ENCODE measurements at places on chromosomes 13 and 19. TPM values are rescaled to one million over a fixed set of nuclear protein-coding genes. Genes with fewer than 3 reads are reported as not detected.

GRCh38 chr13:33487575-33488243 lies 202.2 kb upstream of the STARD13 start:
- peak; percentile 19 for DNase-seq
- H3K4me3 ChIP-seq: no peak overlapping the region
- peak overlapping the region; percentile 3 for H3K27ac ChIP-seq
- H3K4me1 ChIP-seq: peaks cover 10% of the 10 kb centered on the region
- no peaks in the 10 kb centered on the region for H3K27me3 ChIP-seq

DNA sequence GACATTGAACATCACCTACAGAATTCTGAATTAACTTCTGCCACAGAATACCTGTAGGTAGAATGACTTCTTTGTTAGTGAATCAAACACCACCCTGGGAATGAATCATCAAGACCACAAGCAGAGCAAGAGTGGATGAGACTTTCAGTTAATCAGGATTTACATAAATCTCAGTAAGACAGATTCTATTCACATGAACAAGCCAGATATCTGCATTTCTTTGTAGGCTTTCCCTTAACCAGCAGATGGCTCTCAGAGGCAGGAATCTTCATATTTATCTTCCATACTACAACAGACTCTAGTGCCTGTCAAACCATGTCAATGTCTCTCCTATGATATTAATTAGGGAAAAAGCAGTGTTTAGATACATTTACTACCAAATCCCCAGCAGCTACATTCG lies 412.1 kb downstream of the KLF12 start:
- H3K27me3 ChIP-seq: no peaks in the 10 kb centered on the region
- no peak overlapping the region for H3K27ac ChIP-seq
- H3K4me3 ChIP-seq: no peak overlapping the region

ENOX1 gene
- 1.5 TPM for total RNA-seq

GRCh38 chr19:35703343-35703742 lies 1.0 kb upstream of the ZBTB32 start:
- H3K4me1 ChIP-seq: peaks cover 5% of the 10 kb centered on the region
- H3K4me3 ChIP-seq: peak overlapping the region; percentile 79
- H3K27me3 ChIP-seq: no peaks in the 10 kb centered on the region

DNA sequence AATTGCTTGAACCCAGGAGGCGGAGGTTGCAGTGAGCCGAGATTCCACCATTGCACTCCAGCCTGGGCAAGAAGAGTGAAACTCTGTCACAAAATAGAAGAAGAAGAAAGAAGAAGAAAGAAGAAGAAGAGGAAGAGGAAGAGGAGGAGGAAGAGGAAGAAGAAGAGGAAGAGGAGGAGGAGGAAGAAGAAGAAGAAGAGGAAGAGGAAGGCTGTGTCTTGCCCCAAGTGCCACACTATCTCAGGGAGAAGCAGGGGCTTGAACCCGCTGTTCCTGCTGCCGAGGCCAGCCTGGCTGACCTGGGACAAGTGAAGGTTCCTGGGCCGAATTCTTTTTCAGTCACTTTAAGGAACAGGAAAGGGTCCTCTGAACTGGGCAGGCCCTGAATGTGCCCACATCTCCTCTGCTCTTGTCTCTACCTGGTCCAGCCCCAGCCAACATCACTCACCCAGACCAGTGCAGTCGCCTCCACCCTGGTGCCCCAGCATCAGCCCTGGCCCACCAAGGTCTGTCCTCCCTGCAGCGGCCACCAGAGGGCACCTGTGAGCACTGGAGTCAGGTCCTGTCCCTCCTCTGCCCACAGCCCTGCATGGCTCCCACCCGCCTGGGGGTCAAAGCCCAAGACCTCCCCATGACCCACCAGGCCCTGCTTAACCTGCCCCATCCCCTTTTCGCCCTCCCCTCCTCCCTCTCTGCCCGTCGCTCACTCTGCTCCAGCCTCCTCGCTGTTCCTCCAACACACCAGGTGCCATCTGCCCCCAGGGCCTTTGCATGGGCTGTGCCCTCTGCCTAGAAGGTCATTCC lies 20.0 kb downstream of the TICAM1 start:
- H3K27ac ChIP-seq: peak overlapping the region; percentile 100
- DNase-seq: peak; percentile 77
- H3K27me3 ChIP-seq: no peaks in the 10 kb centered on the region
- H3K36me3 ChIP-seq: peaks cover 12% of the 10 kb centered on the region
- H3K4me3 ChIP-seq: peak overlapping the region; percentile 57

- H3K27ac ChIP-seq: no peak overlapping the region
- peaks cover 24% of the 10 kb centered on the region for H3K4me1 ChIP-seq
- peak overlapping the region; percentile 73 for H3K4me3 ChIP-seq
- DNase-seq: peak; percentile 77
- no peaks in the 10 kb centered on the region for H3K27me3 ChIP-seq
- H3K36me3 ChIP-seq: peaks cover 51% of the 10 kb centered on the region
Measured at GRCh38 chr19:4369888-4370260, 26.5 kb downstream of the MPND start.

DHDH gene
- not detected for total RNA-seq

SYCN gene
- not detected for total RNA-seq

- no peak for DNase-seq
- H3K27me3 ChIP-seq: no peaks in the 10 kb centered on the region
- H3K27ac ChIP-seq: no peak overlapping the region
- no peak overlapping the region for H3K4me3 ChIP-seq
- H3K4me1 ChIP-seq: no peaks in the 10 kb centered on the region
Measured at GRCh38 chr13:112065521-112065866, 1.5 kb upstream of the SOX1 start.

ACER1 gene
- total RNA-seq: not detected

- H3K36me3 ChIP-seq: no peaks in the 10 kb centered on the region
- no peak overlapping the region for H3K27ac ChIP-seq
- H3K4me3 ChIP-seq: no peak overlapping the region
- no peaks in the 10 kb centered on the region for H3K4me1 ChIP-seq
- DNase-seq: no peak
Measured at GRCh38 chr13:28349907-28350654, 144.8 kb downstream of the FLT1 start.

DNA sequence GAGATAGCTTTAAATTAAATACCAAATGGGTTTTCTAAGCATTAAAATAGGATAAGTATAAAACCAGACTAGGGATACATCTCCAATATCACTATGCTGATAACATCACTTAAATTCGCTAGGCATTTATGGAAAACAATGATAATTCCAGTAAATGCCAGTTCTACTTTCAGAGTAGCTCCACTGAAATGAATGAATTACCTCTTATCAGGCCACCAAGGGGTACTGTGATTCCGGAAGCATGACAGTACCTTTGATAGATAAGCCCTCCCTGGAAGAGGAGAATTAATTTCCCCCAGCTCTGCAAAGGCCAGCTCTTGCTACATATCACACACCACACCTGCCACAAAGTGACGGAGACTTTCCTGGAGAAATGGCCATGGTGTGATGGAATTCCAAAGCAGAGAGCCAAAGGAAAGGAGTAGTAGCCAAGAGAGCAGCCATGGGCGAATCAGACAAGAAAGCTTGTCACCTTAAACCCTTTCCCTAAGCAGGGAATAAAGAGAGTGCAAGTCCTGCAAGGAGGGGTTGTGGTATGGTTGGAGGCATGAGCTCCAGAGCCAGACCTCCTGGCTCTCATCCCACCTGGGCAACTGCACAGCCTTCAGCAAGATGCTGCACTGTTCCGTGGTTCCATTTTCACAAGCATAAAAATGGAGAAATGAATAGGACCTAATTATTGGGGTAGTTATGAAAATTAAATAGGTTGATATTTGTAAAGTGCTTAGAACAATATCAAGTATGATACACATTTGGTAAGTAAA lies 423.1 kb downstream of the FGF14 start:
- H3K27ac ChIP-seq: no peak overlapping the region
- peaks cover 8% of the 10 kb centered on the region for H3K4me1 ChIP-seq
- H3K36me3 ChIP-seq: no peaks in the 10 kb centered on the region
- H3K27me3 ChIP-seq: no peaks in the 10 kb centered on the region

HS6ST3 gene
- 0.05 TPM for total RNA-seq

KLK8 gene
- not detected for total RNA-seq

DNA sequence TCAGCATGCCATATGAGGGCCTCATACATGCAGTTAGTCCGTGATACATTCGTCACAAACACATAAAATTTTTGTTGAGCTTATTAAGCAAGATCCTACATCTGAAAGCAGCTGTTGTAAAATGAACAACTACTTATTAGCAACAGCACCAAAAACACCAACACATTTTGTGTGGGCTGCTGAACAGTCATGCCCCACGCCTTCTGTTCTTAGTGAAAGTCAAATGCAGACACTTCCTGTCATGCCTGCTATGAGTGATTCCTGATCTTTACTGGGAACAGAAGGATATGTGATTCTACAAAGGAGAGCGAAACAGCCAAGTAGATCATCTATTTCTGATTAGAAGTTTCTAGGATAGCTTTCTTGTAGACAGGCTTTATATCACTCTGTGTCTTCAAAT lies 4.2 kb upstream of the B3GLCT start:
- H3K27me3 ChIP-seq: peaks cover 11% of the 10 kb centered on the region
- no peaks in the 10 kb centered on the region for H3K36me3 ChIP-seq
- no peak overlapping the region for H3K27ac ChIP-seq
- H3K4me3 ChIP-seq: no peak overlapping the region
- DNase-seq: no peak
- H3K4me1 ChIP-seq: no peaks in the 10 kb centered on the region

ZNF417 gene
- 11.4 TPM for total RNA-seq

DNA sequence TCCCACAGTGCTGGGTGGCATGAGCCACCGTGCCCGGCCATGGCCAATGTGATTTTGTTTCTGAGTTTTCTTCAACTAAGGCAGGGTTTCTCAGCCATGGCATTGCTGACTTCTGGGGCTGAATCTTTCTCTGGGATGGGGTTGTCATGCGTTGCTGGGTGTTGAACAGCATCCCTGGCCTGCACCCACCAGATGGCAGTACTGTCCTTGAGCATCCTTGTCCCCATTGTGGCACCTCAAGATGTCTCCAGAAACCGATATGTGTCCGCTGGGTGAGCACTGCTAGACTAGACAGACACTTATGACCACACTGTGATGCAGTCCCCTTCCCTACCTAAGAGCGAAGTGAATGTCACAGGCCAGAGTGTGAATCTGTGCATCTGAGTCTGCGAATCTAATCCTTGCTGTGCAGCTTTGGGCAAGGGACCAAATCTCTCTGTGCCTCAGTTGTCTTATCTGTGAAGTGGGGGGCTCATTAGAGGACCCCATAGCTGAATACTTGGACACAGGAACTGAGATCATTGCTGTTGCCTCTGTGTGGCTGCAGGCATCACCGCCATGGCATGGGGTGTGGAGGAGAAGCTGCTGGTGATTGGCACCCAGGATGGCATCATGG lies 50.3 kb upstream of the SIN3B start:
- no peak overlapping the region for H3K4me3 ChIP-seq
- no peaks in the 10 kb centered on the region for H3K36me3 ChIP-seq
- DNase-seq: peak; percentile 78
- H3K27me3 ChIP-seq: no peaks in the 10 kb centered on the region
- H3K27ac ChIP-seq: no peak overlapping the region
- H3K4me1 ChIP-seq: no peaks in the 10 kb centered on the region

DNA sequence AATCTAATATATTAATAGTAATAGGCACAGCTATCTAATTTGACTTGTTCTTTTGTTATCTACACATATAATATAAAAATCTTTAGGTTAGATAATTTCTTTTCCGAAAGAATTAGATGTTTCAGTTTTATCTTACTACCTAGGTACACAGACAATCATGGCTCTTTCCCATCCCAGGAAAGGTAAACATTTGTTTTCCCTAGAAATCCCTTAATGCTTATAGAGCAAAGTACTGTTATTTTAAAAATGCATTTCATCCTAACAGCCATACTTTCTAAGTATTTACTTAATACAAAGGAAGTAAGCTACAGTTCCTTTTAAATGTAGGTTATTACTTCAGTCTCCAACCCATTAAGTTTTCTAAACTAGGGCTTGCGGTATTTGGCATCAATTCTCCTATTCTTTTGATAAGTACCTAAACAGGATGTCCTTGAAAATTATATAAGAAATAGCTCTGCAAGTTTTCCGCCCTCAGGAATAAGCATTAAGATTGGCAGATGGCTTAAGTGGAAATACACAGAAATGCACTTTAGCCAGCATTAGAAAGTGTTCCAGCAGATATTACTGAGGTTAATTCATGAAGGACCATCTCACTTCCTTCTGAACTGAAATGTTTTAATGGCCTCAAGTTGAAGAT lies 616.2 kb upstream of the SPRY2 start:
- H3K4me3 ChIP-seq: no peak overlapping the region
- no peak for DNase-seq
- H3K27ac ChIP-seq: no peak overlapping the region
- H3K4me1 ChIP-seq: no peaks in the 10 kb centered on the region

- peak; percentile 8 for DNase-seq
- no peaks in the 10 kb centered on the region for H3K27me3 ChIP-seq
- H3K27ac ChIP-seq: no peak overlapping the region
Measured at GRCh38 chr13:49421391-49421790, 22.5 kb downstream of the CAB39L start.

DNA sequence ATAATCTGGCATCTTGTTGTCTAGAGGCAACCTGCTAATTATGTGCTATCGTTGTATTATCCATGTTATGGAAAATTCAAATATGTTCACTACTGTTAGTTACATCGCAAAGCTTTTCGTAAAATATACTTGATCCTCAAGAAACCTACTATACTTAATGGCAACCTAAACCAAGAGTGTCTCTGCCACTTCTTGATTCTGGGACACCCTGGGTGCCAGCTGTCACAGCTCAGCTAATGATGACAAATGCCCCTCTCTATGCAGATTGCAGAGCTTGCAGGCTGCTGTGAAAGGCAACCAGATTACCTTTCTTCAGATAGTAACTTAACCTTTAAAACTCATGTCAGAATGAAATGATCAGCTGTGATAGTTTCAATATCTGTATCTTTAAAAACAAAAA lies 8.9 kb upstream of the MAB21L1 start:
- no peaks in the 10 kb centered on the region for H3K36me3 ChIP-seq
- DNase-seq: no peak
- H3K27ac ChIP-seq: no peak overlapping the region

- H3K4me3 ChIP-seq: no peak overlapping the region
- H3K36me3 ChIP-seq: no peaks in the 10 kb centered on the region
- no peaks in the 10 kb centered on the region for H3K4me1 ChIP-seq
- no peak for DNase-seq
Measured at GRCh38 chr13:66033924-66034323, 1196.2 kb downstream of the PCDH9 start.

Data from MCF 10A (cell line).